ENCODE measurements at places on chromosomes 1 and 21.

DNA sequence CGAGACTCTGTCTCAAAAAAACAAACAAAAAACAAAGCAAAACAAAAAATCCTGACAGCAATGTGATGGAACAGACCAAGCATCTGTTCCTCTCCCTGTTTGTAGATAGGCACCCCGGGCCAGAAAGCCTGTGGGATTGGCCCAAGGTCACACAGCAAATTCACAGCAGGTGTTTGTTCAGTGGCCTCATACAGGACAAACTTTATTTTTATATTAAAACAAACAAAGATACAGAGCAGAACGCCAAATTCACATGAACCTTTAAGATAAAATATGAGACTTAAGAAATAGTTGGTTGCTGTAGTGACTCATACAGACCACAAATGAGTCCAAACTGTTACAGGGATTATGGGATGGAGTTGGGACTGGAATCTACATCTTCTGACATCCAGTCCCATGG, 2.3 kb upstream of the CELA2A start:
- DNase-seq, result no peak

DNA sequence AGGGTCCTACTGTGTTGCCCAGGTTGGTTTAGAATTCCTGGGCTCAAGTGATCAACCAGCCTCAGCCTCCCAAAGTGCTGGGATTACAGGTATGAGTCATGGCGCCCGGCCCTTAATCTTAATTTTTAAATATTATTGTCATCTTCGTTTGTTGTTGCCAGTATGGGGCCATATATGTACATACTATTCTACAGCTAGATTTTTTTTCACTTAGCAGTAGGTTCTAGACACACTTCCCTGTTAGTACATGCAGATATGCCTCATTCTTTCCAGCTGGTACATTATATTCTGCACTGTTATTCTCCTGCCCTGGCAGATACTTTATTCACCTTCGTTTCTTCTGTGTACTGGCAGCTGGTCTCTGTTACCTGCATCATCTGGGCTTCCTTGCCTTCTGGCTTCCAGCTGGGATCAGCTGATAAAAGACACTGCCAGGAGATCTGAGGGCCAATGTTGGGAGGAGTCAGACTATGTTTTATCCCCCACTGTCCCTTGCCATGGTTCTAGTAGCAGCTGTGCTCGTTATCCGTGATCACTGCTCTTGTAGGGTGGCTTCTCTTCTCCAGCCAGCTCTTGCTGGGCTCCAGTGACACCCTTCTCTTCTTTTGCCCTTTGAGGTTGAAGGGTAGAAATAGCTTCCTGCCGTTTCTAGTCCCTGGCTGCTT, 24.7 kb downstream of the ST3GAL3 start:
- DNase-seq, result no peak

GRCh38 chr1:2602866-2603520, 16.4 kb downstream of the PRXL2B start:
- DNase-seq, result no peak

DNA sequence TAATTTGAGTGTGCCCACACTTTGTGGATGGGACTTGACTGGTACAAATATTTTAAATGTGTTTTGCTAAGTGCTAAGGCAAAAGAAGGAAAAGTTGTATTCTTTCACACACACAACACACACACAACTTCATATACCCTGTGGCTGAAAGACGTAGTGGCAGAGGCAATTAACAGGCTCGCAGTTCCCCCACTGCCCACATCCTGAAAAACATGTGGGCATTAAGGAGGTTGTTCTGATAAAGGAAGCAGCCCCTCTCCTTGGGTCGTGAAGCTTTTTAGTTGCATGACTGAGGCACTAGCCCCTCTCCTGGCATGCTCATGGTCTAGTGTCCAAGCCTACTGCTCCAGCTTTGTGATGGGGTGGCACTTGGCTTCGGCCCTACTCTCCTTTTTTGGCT, 14.3 kb upstream of the ADAM30 start:
- DNase-seq, result no peak

GRCh38 chr1:54081306-54082270, 28.2 kb downstream of the TCEANC2 start:
- DNase-seq, result no peak

- DNase-seq, result no peak
These were observed 25.1 kb upstream of the GPR88 start for GRCh38 chr1:100512803-100513352.

DNA sequence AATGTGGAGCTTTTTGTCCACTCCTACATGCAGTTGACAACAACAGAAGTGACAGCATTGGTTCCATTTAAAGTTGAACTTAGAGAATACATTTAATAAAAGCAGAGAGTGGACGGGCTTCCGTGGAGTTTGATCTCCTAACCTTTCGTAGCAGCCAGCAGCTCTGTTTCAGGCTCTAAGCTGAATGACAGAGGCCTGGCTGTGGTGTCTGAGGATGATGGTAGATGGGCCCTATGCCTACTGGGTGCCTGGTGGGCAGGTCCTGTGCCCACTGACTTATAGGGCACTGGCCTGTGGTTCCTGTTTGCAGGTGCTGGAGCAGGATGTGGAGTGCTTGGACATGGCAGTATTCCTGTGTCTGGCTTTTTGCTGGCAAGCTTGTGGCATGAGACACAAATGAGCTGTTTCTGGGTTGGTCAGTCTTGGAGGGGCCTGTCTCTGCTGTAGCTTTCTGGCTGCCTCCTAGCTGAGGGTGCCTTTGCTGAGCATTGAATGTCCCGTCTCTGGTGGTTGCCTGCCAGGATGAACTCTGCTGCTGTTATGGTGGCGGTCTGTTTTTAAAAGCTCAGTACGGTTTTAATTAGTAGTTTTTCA, 54.6 kb downstream of the PRDM2 start:
- DNase-seq, result no peak

- DNase-seq, result no peak
These were observed 161.9 kb upstream of the KCTD3 start for GRCh38 chr1:215405211-215405610.

- no peak for DNase-seq
These were observed 19.5 kb downstream of the INKA2 start for GRCh38 chr1:111719674-111720132.

DNA sequence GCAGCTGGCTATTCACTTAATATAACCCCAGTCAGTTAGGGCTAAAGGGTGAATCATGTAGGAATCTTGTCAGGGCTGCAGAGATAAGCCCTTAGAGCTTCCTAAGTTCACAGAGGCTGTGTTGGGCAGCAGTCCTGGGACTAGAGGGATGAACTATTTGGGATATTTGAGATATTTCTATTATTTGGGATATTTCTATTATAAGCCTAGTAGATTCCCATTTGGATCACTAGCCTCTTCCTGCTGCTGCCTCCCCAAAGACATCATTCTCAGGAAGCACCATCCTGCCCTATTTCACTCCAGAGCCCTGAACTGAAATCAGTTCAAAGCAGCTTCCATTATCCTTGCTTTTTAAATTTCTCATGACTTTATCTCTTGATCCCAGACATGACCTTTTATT, 501.3 kb downstream of the NUF2 start:
- DNase-seq, result no peak

GRCh38 chr1:180266275-180267210, 36.5 kb downstream of the LHX4 start:
- no peak for DNase-seq

- no peak for DNase-seq
These were observed 27.0 kb downstream of the ABCA4 start for GRCh38 chr1:94093996-94094395.

- DNase-seq, result no peak
These were observed 853 bp downstream of the TTC22 start for GRCh38 chr1:54800041-54800898.

DNA sequence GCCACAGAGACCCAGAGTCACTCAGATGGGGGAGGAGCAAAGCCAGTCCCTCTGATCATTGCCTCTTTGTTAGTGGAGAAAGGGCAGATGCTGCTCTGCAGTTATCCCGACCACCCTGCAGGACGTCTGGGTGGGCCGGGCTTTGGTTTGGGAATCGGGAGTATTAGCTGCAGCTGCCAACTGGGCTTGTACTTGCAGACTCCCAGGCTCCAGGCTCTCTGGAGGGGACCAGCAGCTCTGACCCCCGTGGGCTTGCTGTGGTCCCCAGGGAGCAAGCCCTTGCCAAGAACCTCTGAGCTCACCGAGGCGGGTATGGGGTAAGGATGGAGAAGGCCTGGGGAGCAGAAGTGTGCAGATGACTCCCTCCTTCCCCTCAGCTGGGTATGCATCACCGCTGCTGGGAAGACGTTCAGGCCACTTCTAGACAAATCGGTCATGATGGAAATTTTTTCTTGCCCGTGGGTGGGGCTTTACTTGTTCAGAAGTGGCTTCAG, 21.6 kb downstream of the MAPKAPK2 start:
- no peak for DNase-seq

DNA sequence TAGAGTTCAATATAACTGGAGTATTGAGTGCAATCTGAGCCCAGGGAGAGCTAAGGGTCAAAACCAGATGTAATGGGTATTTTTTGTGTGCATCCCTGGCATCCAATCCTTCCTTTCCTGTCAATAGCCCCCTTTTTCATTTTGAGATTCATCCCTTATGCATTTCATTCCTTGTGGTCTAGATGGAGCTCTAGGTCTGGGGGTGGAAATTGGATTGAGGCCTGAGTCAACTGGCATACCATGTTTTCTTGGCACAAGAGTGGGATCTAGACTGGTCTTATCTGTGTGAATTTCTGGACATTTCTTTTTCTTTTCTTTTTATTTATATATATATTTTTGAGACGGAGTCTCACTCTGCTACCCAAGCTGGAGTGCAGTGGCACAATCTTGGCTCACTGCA, 67.3 kb upstream of the RAB3GAP2 start:
- DNase-seq, result no peak

DNA sequence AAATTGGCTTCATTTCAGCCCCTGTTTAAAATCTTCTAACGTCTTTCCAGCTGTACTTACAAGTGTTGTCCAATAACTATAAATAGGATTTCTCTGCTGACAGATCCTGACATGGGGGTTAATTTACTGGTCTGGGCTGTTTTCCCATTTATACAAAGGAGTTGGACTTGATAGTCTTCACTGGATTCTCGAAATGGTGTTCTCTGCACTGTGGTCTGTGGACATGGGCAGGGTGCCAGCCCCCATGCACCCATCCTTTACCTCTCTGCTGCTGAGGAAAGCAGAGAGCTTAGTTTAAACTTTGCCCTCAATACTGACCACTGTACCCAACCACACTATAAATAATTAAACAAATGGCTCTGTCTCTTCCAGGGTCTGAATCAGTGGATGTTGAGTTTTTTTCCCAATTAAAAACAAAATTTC, 5.2 kb downstream of the DIO1 start:
- DNase-seq, result no peak
